ENCODE measurements at places on chromosomes 11 and 22. TPM values are rescaled to one million over a fixed set of nuclear protein-coding genes. Genes with fewer than 3 reads are reported as not detected.

Gene SLN
- not detected for total RNA-seq

Gene TTC38
- total RNA-seq, result 58.1 TPM

Gene RFPL3
- not detected for total RNA-seq

DNA sequence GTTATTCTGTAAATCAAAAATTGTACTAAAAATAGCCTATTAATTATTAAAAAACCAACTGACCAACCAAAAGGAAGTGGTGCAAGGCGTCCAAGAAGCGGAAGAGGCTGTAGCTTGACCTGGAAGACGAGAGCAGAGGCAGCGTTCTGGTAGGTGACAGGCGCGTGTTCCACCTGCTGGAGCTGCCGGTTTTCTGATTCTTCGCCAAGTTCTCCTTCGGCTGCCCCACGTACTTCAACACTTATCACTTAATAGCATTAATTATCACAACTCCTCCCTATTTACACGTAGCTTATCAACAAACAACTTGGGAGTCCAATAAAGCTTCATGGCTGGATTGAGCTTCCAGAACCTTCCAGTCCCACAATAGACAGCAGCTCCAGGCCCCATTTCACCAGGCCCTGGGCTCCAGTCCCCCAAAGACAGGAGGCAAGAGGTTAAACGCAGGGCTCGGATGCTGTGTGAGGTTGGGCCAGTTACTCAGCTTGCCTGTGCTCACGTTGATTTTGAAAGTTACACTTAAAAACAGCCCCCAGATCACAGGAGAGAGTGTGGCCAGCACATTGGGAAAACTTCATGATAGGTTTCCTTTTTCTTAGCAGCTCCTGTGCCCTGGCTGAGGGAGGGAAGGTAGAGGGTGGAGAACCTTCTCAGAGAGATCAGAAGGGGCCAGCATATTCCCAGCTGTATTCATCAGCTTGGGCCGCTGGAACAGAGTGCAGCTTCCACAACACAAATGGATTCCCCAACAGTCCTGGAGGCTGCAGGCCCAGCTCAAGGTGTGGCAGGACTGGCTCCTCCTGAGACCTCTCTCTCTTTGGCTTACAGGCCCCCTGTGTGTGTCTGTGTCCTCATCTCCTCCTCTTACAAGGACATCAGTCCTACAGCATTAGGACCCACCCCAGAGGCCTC lies 54.2 kb upstream of the FGF3 start:
- DNase-seq, result peak; percentile 51

- DNase-seq, result no peak
Measured at GRCh38 chr22:30673136-30673535, 5.5 kb upstream of the DUSP18 start.

DNA sequence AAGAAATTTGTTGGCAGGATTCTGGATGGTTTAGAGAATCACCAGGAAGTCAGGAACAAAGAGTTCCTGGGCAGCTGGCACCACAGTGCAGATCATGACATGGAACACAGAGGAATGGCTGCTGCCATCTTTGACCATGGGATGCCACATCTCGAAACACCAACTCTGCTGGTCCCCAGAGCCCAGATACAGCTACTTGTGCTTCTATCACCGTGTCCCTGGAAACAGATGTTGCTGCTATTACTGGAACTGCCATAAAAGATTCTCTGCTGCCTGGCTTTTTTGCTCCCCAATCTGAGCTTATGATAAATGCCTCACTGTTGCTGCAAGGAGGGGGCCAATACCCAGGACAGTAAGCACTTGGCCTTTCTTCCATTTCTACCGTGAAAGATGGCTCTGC lies 185.2 kb downstream of the CSNK2A3 start:
- no peak for DNase-seq

DNA sequence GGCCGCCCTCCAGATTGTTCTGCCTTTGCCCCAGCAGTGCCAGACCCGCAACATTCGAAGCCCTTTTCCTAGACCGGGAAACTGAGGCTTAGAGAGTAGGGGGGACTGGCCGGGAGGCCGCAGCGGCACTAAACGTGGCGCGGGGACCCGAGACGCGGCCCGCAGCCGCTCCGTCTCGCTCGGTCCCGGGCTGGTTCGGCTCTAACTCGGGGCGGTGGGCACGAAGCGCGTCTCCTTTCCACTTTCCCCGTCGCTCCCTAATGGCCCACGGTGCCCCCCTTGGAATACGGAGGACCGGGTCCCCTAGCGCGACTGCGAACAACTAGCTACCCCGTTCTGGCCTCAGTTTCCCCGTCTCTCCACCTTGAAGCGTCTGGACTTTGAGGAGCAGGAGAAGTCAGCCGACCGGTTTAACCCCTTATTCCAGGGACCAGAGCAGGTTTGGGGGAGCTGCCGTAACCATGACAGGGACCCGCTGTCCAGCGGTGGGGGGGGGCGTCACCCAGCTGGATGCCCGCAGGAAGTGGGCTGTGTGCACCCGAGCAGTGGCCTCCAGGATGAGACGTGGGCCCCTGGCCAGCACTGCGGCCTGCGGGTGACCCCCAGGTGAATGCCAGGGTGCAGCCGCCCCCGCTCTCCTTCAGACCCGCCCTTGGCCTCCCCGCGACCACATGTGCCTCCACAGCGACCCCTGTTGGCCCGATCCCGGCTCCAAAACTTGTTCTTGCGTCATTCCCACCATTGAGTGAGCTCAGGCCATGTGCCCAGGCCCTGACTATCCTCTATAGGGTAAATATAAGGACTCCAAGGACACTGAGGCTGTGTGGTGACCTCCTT lies 1.1 kb downstream of the CDC42EP1 start:
- DNase-seq, result peak; percentile 89

DNA sequence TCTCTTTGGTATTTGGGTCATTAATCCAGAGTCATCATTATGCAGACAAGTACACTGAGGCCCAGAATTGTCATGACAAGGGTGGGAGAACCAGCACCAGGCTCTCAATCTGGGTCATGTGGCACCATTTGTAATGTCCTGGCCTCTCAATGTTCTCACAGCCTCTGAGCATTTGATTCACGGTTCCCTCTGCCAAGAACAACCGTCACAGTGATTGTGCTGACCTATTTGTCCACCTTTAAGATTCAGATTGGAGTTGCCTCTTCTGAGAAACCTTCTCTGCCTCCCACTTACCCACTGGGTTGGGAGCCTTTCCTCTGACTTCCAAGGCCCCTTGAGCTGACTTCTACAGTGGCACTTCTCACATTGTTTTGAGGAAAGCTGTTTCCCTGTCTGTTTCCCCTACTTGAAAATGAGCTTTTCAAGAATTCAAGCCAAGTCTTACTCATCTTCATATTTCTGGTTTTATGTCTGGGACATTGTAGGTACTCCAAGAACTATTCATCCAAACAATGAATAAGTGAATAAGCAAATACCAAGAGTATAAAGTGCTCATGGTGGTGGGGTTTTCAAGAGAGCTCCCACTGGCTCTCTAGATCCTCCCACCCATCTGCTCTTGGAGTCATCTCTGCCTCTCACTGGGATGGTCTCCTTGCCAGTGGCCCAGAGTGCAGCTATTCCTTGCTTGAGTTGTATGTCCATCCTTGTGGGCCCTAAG lies 126.4 kb upstream of the E2F8 start:
- DNase-seq, result peak; percentile 12

- DNase-seq, result no peak
Measured at GRCh38 chr11:119100994-119101758, 477 bp downstream of the DPAGT1 start.

GRCh38 chr11:10606536-10607208 lies 38.2 kb upstream of the LYVE1 start:
- no peak for DNase-seq

All from SJSA1 (cell line).